ENCODE measurements at places on chromosomes 1 and 21. TPM values are rescaled to one million over a fixed set of nuclear protein-coding genes. Genes with fewer than 3 reads are reported as not detected.

DNA sequence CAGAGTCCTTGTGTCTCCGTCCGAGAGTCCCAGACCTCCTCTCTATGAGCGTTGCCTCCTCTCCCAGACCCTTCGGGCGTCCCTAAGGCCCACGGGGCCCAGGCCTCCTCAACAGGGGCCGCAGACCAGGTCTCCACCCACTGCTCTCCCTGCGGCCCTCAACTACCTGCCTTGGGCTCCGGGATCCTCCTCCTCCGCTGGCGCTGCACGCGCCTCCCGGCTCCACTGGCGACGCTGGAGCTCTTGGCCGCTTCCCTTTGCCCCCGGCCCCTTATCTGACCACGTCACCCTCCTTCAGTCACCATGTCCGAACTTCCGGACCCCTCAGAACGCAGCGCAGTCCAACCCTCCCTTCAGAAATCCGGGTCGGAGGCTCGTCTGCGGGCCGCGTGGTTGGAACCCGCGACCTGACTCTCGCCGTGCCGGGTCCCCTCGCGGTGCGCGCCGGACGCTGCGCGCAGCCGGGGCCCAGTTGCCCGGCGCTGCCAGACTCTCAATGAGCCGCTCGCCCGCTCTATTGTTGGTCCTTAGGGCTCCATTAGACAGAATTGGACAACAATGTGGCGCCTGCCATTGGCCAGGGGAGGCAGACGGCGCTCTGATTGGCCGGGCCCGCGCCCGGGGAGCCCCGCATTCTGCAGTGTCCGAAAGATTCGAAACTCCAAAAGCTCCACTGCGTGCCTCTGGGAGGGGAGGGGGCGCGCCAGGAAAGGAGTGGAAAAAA is at the start of gene DMRTA2:
Gene DMRTA2 (minus strand): TSS at position 498 of the 724 bp plus-strand sequence. CDS start 1,907 bp downstream, outside the sequence.
- peak; percentile 38 for DNase-seq

- DNase-seq, result no peak
These were observed 216.9 kb downstream of the APP start for GRCh38 chr21:25953659-25954058.

GRCh38 chr1:17155257-17155920 is 36.1 kb upstream of the PADI2 start:
- no peak for DNase-seq

DNA sequence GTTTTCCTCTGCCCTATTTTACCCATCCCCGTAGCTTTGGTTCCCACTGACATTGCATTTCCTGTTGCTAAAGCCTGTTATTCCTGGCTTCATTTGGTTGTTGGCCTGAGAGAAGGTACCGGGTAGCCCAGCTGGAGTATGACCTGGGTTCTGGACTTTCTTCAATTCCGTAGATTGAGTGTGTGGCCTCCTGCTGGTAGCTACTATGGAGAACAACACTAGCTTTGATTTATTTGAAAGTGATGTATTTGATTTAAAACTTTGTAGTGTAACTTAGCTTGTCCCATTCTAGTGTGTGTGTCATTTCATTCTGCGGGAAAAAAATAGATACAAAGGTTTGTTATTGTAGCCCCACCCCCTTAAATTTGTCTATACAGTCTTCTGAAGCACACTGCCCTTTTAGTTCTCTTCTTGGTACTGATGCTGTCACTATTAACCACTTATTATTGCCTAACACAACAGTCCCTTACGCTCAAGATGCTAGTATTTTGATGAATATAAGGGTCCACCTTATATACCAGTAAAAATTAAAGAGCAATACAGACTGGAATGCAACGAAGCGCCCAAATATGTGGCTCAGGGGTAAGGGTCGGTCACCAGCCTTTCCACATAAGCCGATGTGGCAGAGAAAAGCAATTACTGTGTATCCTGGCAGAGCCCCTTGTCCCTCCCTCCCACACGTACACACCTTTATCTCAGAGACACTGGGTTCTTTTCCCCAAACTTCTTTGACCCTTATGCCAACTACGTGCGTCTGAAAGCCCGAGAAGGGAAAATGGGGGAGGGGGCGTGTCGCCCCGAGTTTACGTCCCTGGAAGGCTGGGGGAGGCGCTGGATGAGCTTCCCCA is 643 bp upstream of the MOV10 start:
- DNase-seq, result peak; percentile 55

GRCh38 chr21:36611379-36611778 is 87.5 kb upstream of the SIM2 start:
- DNase-seq, result no peak

Gene TP73
- 2.2 TPM for total RNA-seq

Gene ZNHIT6
- 10.8 TPM for total RNA-seq

Gene PRRX1
- total RNA-seq, result 51.2 TPM

Gene TRIM17
- total RNA-seq, result not detected
